ENCODE measurements at places on chromosomes 12 and 14.

GRCh38 chr14:30875788-30876053 lies 1.4 kb downstream of the COCH start:
- DNase-seq = no peak

GRCh38 chr14:64012720-64013119 lies 159.9 kb downstream of the SYNE2 start:
- DNase-seq = no peak

- no peak for DNase-seq
These were observed 5.4 kb downstream of the FOS start for GRCh38 chr14:75283833-75284563.

DNA sequence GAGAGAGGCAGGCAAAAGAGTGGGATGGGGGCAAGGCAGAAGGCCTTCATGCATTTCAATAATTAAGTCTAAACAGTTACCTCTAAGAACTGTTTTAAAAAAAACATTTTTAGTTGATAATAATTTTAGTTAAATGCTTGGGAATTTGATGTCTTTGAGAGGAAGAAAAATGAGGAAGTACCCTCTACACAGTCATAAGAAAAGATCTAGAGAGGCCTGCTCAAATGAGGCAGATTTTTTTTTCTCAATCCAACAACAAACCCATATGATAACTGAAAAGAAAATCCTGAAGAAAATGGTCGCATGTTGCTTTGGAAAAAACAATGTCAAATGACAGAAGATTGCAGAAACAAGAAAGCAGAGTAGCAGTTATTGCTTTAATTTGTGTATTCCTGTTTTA lies 25.6 kb downstream of the SINHCAF start:
- no peak for DNase-seq

- DNase-seq = no peak
These were observed 68.8 kb upstream of the MDGA2 start for GRCh38 chr14:47744155-47744554.

- DNase-seq = no peak
These were observed 60.6 kb downstream of the MYRFL start for GRCh38 chr12:69885658-69886057.

DNA sequence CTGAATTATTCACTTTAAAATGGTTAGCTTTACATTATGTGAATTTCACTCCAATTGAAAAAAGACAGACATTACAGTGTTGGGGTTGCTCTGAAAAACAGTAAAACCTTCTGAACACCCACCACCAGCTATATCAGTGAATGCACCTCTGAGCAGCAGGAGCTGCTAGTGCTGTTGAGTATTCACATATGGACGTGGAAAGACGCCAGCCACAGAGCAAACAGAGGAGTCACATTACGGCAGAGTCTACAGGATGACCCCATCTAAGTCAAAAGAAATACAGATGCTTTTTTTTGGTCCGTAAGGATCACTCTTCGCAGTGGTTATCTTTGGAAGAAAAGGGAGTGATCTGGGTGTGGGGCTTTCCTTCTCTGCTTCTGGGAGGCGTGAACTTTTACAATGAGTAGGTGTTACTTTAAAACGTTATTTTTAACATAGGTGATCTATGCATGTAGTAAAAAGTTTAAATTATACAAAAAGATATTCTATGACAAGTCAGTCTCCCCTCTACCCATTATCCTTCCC lies 4.5 kb downstream of the HVCN1 start:
- DNase-seq = no peak

GRCh38 chr12:56317675-56318074 lies 1.9 kb upstream of the CNPY2 start:
- DNase-seq = no peak

GRCh38 chr14:77979666-77980351 lies 179.9 kb downstream of the ADCK1 start:
- no peak for DNase-seq

GRCh38 chr14:76391981-76392690 lies 16.2 kb downstream of the ESRRB start:
- no peak for DNase-seq

DNA sequence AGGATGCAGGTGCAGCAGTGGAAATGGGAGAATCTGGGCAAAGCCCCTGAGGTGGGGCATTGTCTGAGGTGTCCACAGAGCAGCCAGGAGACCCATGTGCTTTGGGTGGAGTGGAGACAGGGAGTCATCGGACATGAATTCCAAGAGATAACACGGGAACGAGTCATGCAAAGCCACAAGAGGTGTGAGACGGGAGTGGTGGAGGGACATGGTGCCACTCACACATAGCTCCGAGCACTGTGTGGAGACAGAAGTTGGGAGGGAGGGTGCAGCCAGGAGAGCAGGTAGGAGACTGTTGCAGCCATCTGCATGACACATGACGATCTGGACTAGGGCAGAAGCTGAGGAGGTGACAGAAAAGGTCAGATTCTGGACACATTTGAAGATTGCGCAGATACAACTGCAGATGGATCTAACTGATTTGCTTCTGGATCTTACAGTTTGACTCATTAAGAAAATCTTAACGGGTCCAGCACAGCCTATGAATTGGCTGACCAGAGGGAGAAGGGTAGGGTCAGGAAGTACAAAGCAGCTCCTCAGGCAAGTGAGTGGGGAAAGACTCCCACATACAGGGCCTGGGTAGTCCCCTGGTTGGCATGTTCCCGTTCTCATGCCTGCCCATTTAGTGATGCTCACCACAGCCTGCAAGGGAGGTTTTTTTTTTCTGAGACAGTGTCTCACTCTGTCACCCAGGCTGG lies 379.8 kb downstream of the FUT8 start:
- no peak for DNase-seq

- DNase-seq = no peak
These were observed 669 bp downstream of the RFX4 start for GRCh38 chr12:106583242-106584103.

DNA sequence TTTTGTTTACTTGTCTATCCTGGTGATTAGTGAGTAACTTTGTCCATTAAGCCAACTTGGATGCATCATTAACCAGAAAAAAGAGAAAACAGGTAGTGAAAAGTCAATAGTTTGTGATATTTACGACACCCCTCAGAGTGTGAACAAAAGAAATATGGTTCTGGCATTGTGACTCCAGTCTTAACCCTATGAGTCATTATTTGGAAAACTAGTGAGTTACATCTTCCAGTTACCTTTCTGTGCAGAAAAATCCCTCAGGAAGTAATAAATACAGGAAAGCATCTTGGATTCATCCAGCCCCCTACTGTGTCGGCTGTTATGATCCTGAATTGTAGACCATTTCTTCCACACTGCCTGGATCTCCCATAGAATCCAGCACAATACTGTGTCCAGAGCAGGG lies 379.1 kb downstream of the GALC start:
- no peak for DNase-seq

- DNase-seq = no peak
These were observed 140.7 kb upstream of the CCDC198 start for GRCh38 chr14:57634335-57634734.

DNA sequence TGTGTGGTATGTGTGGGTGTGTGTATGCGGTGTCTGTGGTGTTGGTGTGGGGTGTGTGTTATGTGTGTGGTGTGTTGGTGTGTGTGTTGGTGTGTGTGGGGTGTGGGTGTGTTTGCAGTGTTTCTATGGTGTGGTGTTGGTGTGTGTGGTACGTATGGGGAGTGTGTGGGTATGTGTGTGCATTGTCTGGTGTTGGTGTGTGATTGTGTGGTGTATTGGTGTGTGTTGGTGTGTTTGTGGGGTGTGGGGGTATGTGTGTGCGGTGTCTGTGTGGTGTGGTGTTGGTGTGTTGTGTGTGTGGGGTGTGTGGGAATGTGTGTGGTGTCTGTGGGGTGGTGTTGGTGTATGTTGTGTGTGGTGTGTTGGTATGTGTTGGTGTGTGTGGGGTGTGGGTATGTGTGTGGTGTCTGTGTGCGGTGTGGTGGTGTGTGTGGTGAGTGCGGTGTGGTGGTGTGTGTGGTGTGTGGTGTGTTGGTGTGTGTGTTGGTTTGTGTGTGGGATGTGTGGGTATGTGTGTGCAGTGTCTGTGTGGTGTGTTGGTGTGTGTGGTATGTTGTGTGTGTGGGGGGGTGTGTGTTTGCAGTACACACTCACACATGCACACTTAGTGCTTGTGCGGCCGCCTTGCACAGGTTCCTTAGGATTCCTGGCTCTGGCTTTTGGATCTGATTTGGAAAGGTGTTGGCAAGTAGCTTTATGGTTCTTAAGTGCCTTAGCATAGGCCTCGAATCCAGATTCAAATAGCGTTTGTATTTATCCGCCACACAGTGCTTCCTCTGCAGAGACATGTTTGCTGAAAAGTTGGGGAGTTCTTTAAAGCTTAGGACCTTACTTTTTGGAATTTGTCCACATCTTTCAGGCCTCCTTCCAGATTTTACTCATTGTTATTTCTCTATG lies 16.4 kb downstream of the MLXIP start:
- DNase-seq = no peak

DNA sequence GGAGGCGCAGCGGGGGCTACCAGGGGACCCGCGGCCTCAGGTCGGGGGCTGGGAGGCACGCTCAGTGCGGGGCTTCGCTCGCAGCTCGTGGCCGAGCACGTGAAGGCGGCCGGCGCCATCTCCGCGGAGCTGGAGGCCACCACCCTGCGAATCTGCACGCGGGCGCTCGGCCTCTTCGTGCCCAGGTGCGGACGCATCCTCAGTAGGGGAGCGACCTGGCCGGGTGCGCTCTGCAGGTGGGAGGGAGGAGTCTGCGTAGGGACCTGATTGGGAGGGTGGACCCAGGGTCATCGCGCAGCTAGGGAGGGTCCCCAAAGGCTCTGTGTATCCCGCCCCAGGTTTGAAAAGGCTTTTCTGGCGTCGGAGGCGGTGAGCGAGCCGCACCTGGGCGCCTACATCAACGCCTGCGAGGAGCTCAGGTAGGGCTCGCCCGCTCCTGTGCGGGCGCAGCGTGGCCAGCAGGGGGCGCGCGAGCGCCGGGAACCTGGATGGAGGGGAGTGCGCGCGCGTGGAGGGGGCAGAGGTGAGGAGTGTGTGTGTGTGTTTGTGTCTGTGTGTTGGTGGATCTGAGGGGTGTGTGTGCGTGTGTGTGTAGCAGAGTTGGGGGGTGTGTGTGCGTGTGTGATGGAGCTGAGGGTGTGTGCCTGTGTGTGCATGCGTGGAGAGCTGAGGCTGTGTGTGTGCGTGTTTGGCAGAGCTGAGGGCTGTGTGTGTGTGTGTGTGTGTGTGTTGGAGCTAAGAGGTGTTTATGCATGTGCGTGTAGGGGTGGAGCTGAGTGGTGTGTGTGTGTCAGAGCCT lies 10.3 kb downstream of the EXOC3L4 start:
- no peak for DNase-seq

- no peak for DNase-seq
These were observed 97.2 kb downstream of the LGMN start for GRCh38 chr14:92651106-92651757.

DNA sequence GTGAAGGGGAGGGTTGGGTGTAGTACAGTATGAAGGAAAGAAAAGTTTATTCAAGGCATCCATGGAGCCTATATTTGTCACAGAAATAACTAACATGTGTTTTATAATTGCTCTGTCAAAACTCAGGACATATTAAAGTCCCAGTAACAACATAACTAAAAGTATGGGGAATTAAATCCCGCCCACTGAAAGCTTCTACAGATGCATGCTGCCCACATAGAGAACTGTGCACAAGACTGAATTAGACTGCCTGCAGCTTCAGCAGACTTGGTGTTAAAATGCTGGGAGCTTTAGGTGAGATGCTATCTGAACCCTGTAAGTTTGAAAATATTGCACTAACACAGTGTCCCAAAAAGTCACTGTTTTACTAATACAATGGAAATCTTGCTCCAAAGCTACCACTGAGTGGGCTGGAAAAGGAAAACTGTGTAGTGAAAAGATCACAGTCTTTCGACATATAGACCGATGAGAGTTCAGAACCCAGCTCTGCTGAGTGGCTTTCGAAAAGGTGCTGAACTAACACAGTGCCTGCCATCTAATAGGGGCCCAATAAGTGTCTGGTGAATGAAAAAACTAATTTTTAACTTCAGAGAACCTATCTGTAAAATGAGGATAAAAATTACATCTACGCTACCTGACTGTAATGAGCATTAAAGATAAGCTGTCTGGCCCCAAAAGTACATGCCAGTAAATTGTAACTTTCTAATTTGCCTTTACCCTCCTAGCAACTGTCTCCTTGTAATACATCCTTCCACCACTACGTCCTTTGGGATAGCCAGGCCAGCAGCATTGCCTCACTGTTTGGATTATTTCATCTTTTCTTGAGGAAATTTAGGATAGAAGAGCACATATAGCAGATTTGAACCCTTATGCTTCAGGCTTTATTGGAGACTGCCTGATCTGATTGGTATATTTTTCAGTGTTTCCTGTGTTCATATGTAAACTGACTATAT lies 237.6 kb downstream of the BCAT1 start:
- no peak for DNase-seq

DNA sequence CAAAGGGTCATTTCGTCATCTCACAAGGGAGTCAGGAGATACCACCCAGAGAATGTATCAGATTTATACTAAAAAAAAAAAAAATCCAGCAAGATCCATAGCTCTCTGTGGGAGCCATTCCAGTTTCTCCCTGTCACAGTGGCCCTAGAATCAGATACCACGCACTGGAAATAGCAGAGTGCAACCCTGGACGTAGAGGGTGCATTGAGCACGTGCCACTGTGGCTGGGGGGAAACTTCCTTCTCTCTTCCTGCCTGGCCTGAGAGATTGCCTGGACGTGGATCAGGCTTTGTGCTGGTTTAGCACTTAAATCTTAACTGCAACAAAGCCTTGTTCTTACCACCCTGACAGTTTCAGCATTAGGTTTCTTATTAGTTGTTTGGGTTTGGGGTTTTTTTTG lies 124.3 kb downstream of the FBXL14 start:
- DNase-seq = no peak

GRCh38 chr12:95385246-95386035 lies 88.5 kb upstream of the METAP2 start:
- no peak for DNase-seq

DNA sequence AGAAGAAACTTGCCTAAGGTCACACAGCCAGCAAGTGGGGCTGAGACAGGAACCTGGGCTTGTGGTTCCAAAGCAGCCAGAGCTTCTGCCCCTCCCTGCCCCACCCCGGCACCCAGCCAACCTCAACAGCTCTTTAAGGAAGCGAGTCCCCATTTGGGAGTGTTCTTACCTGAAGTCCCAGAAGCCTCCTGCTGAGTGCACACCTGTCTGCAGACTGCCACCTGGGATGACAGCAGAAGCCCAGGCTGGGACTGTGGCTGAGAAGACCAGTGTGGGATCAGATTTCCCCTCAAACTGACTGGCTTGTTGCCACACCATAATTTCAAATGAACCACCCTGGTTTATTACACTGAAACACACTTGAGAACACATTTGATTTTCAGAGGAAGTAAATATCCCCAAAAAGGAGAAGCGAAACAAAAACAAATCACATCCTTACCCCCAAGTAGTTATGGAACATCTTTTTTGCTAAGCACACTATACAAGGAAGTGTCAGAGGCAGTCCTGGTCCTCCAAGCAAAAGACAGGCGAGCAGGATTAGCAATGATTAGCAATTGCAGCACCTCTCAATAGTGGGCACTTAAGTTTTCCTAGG lies 6.3 kb upstream of the RIN3 start:
- DNase-seq = no peak

- DNase-seq = no peak
These were observed 65.6 kb upstream of the FLRT2 start for GRCh38 chr14:85464135-85464895.

- DNase-seq = no peak
These were observed 41.5 kb downstream of the IFT81 start for GRCh38 chr12:110165540-110166159.

GRCh38 chr12:67148265-67148664 lies 120.9 kb upstream of the CAND1 start:
- no peak for DNase-seq

GRCh38 chr12:14970473-14970872 lies 2.4 kb upstream of the PDE6H start:
- DNase-seq = no peak
